Liver (tissue), 10 donors: ENCODE measurements at places on chromosomes 3 and 15. TPM values are rescaled to one million over a fixed set of nuclear protein-coding genes. Genes with fewer than 3 reads are reported as not detected.

- H3K27ac ChIP-seq, result no peak overlapping the region
- no peaks in the 10 kb centered on the region for H3K36me3 ChIP-seq
- DNase-seq, result no peak
- H3K4me1 ChIP-seq, result no peaks in the 10 kb centered on the region
- no peak overlapping the region for H3K4me3 ChIP-seq
These were observed 34.6 kb upstream of the CDIN1 start for GRCh38 chr15:36544518-36545466.

The KBTBD13 gene
- not detected for polyA plus RNA-seq

GRCh38 chr3:68360492-68360891 is 571.9 kb downstream of the TAFA4 start:
- DNase-seq, result no peak
- no peaks in the 10 kb centered on the region for H3K4me1 ChIP-seq
- no peak overlapping the region for H3K4me3 ChIP-seq
- H3K27me3 ChIP-seq, result no peaks in the 10 kb centered on the region

- H3K36me3 ChIP-seq, result no peaks in the 10 kb centered on the region
- no peaks in the 10 kb centered on the region for H3K27me3 ChIP-seq
- H3K4me3 ChIP-seq, result no peak overlapping the region
- no peak overlapping the region for H3K27ac ChIP-seq
These were observed 11.7 kb downstream of the LIPH start for GRCh38 chr3:185540695-185541094.

DNA sequence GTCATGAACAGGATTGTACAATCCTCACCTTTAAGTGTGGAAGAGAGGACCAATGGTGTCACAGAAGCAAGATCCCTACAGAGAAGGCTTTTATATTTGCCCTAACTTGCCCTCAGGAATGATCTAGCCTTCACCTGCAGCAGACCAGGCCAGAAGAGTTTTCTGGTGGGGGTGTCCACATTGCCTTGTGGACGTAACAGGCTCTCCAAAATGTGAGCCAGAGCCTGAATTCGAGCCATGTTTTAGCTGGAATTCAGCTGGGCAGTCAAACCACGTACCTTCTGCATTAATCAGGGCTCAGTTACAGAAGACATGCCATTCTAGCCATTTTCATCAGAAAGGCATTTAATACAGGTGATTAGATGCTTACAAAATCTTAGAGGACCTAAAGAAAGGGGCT is 23.6 kb upstream of the RAB7A start:
- H3K4me1 ChIP-seq, result no peaks in the 10 kb centered on the region
- no peaks in the 10 kb centered on the region for H3K27me3 ChIP-seq
- no peak overlapping the region for H3K27ac ChIP-seq
- H3K4me3 ChIP-seq, result no peak overlapping the region
- H3K36me3 ChIP-seq, result no peaks in the 10 kb centered on the region

The ACKR2 gene
- 7.3 TPM for polyA plus RNA-seq

- no peak overlapping the region for H3K27ac ChIP-seq
- peaks cover 8% of the 10 kb centered on the region for H3K36me3 ChIP-seq
- H3K4me1 ChIP-seq, result peaks cover 2% of the 10 kb centered on the region
These were observed 80.0 kb downstream of the AAGAB start for GRCh38 chr15:67174446-67174845.

DNA sequence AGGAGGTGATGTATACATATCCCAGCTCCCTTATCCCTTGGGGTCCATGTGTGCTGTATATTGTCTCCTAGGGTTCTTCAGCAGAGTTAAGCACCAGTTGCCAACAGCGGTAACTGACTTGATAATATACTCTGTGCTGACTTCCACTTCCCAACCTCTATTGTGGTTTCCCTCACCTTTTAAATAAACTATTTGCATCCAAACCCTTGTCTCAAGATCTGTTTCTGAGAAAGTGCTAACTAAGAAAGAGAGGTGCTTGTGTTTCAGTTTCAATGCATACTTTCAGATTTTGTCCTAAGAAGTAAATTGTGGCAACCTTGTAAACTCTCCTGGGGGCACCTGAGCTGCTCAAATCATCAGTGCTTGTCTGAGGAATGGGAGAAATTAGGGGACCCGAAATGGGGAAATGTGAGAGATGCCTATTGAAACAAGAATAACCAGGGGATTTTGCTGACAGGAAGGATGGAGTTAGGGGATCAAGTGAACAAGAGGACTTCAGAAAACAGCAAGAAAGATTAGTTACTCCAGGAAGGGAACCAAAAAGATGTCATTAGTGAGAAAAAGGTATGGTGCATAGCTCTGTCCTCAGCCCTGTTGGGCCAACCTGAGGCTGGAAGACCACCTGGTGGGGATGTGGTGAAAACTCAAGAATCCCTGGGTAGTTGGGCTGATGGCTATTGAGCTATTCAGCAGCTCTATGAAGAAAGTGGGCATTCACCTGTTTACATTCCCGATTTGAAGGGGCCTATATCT is 50.9 kb upstream of the MRPL3 start:
- no peak for DNase-seq
- H3K4me1 ChIP-seq, result no peaks in the 10 kb centered on the region
- H3K4me3 ChIP-seq, result no peak overlapping the region
- H3K27ac ChIP-seq, result no peak overlapping the region

DNA sequence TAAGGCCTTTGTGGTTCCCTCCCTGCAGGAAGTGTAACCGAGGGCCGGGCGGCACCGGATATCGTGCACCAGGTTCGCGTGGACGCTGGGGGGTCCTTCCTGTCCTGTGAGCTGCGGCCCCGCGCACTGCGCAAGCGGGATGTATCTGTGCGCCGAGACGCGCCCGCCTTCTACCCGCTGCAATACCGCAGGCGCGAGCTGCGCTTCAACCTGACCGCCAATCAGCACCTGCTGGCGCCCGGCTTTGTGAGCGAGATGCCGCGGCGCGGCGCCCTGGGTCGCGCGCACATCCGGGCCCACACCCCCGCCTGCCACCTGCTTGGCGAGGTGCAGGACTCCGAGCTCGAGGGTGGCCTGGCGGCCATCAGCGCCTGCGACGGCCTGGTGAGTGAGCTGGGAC is 35.9 kb downstream of the SAXO2 start:
- no peaks in the 10 kb centered on the region for H3K27me3 ChIP-seq
- H3K4me1 ChIP-seq, result no peaks in the 10 kb centered on the region
- H3K27ac ChIP-seq, result no peak overlapping the region

- peaks cover 12% of the 10 kb centered on the region for H3K4me1 ChIP-seq
- no peak overlapping the region for H3K4me3 ChIP-seq
- no peaks in the 10 kb centered on the region for H3K27me3 ChIP-seq
- DNase-seq, result no peak
These were observed 29.4 kb downstream of the GPR176 start for GRCh38 chr15:39890621-39891020.

GRCh38 chr15:88681610-88682221 is 42.9 kb downstream of the ISG20 start:
- no peak for DNase-seq
- H3K36me3 ChIP-seq, result no peaks in the 10 kb centered on the region
- H3K4me3 ChIP-seq, result no peak overlapping the region
- H3K27me3 ChIP-seq, result peaks cover under 1% of the 10 kb centered on the region
- H3K4me1 ChIP-seq, result no peaks in the 10 kb centered on the region

- H3K4me1 ChIP-seq, result peaks cover 15% of the 10 kb centered on the region
- no peak overlapping the region for H3K27ac ChIP-seq
- H3K36me3 ChIP-seq, result no peaks in the 10 kb centered on the region
These were observed 139.3 kb downstream of the ZNF609 start for GRCh38 chr15:64599716-64600115.

The THSD4 gene
- polyA plus RNA-seq, result 1.3 TPM

DNA sequence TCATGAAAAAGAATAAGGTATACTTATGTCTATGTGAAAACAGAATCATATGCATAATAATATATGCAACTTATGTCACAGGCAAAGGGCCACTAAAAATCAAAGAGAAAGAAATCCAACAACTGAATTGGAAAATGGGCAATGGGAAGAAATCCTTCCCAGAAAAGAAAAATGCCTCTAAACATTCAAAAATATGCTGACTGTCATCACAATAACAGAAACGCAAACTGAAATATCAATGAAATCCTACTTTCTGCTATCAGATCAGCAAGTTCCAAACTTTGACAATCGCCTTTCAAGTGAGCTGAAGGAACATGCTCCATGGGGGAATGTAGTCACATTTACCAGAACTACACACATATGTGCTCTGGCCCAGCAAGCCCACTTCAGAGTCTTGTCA is 99.4 kb upstream of the KLF13 start:
- DNase-seq, result no peak
- no peaks in the 10 kb centered on the region for H3K36me3 ChIP-seq
- H3K4me3 ChIP-seq, result no peak overlapping the region

- H3K27ac ChIP-seq, result no peak overlapping the region
- H3K4me3 ChIP-seq, result no peak overlapping the region
- no peak for DNase-seq
- peaks cover 4% of the 10 kb centered on the region for H3K4me1 ChIP-seq
- no peaks in the 10 kb centered on the region for H3K36me3 ChIP-seq
These were observed 5.3 kb upstream of the TMEM115 start for GRCh38 chr3:50364573-50365079.

- H3K27ac ChIP-seq, result no peak overlapping the region
- H3K27me3 ChIP-seq, result no peaks in the 10 kb centered on the region
- no peak for DNase-seq
- H3K4me3 ChIP-seq, result no peak overlapping the region
- H3K36me3 ChIP-seq, result no peaks in the 10 kb centered on the region
These were observed 34.5 kb upstream of the TRPM1 start for GRCh38 chr15:31136016-31136415.

The ROPN1B gene
- polyA plus RNA-seq, result 0.72 TPM

DNA sequence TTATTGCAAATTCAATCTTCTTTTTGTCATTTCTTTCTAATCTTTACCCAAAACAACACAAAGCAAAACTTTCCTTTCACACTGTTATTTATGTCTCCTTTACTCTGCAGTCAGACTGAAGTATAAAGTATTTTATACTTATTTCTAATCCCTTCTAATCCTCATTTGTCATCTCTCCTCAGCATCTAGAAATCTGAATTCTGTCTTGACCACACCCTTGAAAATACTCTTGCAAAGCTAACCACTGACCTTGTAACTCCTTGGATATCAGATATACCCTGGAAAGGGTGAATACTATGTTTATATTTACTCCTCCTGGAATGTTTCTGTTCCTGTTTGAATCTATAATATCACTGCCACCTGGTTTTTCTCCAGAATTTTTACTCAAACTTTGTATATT is 481.1 kb downstream of the ZNF385D start:
- no peaks in the 10 kb centered on the region for H3K4me1 ChIP-seq
- no peak for DNase-seq
- H3K27ac ChIP-seq, result no peak overlapping the region
- H3K4me3 ChIP-seq, result no peak overlapping the region
- no peaks in the 10 kb centered on the region for H3K27me3 ChIP-seq
- H3K36me3 ChIP-seq, result no peaks in the 10 kb centered on the region

The IMPG2 gene
- polyA plus RNA-seq, result not detected

DNA sequence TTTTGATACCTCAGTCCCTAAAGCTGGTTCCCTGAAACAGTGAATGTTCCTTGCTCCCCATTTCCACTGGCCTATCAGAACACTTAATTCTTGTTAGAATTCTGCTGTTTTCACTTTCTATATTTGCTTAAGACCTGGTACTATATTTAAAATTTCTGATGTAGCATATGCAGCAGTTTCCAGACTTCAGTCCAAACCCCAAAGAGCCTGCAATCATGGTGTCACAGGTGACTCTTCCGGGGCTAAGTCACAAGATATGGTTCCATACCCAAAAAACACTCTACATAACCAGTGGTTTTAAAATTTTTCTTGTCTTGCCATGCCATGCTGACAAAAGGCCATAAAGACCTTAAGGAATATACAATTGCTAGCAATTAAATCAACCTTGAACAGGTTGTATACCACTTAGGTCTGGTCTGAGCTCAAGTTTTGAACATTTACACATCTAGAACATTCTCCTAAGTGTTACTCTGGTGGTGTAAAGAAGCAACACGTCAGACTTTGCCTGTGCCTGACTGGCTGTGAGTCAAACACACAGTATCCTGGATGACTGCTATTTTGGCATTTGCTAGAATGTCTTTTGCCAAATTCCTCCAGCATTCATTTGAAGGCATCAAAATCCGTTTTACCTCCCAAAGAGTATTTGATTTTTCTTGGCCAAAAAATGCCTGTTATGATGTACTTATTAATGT is 160.0 kb downstream of the FRMD5 start:
- H3K36me3 ChIP-seq, result no peaks in the 10 kb centered on the region
- H3K4me3 ChIP-seq, result no peak overlapping the region
- no peak overlapping the region for H3K27ac ChIP-seq
- H3K4me1 ChIP-seq, result no peaks in the 10 kb centered on the region
- no peaks in the 10 kb centered on the region for H3K27me3 ChIP-seq

DNA sequence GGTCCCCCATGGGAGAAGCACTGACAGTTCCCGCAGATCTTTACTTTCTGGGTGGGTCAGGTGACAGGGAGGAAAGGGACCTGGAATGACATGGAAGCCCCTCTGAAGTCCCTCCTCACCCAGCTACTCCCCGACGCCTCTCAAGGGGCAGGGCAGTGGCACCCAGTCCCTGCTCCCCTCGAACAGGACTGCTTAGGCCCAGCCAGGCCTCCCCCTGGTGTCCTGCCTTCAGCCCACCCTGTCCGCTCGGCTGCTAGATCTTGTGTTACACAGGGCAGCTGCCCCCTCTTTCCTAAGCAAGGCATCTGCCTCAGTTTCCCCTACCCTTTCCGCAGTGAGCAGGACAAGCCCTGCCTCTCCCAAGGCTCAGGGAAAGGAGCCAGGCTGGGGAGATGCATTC is 226.5 kb downstream of the XXYLT1 start:
- no peaks in the 10 kb centered on the region for H3K27me3 ChIP-seq
- DNase-seq, result no peak
- no peak overlapping the region for H3K27ac ChIP-seq
- no peaks in the 10 kb centered on the region for H3K36me3 ChIP-seq
- H3K4me3 ChIP-seq, result no peak overlapping the region

GRCh38 chr15:55279746-55280351 is 9.8 kb downstream of the RAB27A start:
- no peak for DNase-seq
- no peaks in the 10 kb centered on the region for H3K4me1 ChIP-seq
- no peaks in the 10 kb centered on the region for H3K36me3 ChIP-seq
- no peaks in the 10 kb centered on the region for H3K27me3 ChIP-seq
- no peak overlapping the region for H3K4me3 ChIP-seq

DNA sequence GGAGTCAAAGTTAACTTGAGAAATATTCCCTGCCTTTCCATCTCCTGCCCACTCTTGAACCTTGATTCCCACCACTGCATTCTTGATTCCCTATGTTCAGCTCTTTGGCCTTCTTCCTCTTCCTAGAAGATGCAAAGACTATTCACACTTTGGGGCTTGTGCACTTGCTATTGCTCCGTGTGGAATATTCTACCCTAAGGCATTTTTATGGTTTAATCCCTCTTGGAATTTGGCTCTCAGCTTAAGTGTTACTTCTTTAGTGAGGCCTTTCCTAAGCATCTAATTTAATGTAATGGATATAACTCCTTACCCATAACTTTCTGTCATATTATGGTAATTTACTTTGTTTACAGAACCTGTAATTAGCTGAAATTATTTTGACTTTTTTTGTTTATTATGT is 318.9 kb upstream of the COL8A1 start:
- no peak for DNase-seq
- H3K36me3 ChIP-seq, result no peaks in the 10 kb centered on the region
- no peaks in the 10 kb centered on the region for H3K4me1 ChIP-seq
- H3K27ac ChIP-seq, result no peak overlapping the region

GRCh38 chr15:32669896-32670611 is 28.5 kb downstream of the SCG5 start:
- no peak overlapping the region for H3K27ac ChIP-seq
- H3K4me1 ChIP-seq, result no peaks in the 10 kb centered on the region
- no peak for DNase-seq
